ENCODE measurements at places on chromosomes 1 and 21. TPM values are rescaled to one million over a fixed set of nuclear protein-coding genes. Genes with fewer than 3 reads are reported as not detected.

TMEM50B gene
- total RNA-seq = 44.0 TPM

FMO2 gene
- total RNA-seq = 0.94 TPM

PAQR6 gene
- total RNA-seq = 12.5 TPM

KCNN3 gene
- total RNA-seq = 0.16 TPM

GABPB2 gene
- 11.1 TPM for total RNA-seq

EXTL1 gene
- 0.34 TPM for total RNA-seq

FCER1A gene
- total RNA-seq = not detected

DNALI1 gene
- total RNA-seq = 10.5 TPM

DNA sequence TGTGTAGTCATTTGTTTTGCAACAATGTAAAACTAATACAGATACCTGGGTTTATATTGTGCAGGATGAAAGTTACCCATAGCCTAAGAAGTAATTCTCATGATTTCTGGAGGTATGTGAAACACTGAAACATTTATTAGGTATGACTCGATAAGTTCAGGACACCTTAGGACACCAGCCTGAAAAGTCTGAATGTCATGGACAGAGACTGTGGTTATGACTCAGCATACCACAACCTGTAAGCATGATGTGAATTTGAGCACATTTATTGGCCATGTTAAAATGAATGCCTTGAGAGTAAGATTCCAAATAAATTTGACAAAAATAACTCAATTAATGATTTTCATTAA is 1471.7 kb upstream of the B3GALT2 start:
- DNase-seq = no peak

DNA sequence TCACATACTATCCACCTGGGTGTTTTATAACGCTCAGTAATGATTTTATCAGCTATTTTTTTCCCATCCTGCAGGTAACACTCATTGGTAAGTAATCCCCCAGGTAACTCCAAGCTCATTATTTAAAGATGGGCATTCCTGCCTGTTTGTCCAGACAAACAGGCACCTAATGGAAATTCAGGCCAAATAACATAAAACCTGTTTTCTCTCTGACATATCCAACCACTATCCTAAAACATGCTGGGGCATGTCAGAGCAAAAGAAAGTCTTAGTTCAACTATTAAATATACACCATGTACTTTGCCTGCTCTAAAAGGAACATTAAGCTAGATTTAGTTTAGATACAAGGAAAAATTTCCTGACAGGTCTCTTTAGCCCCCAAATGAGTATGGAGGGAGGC is 987.7 kb downstream of the TTLL7 start:
- no peak for DNase-seq

DNA sequence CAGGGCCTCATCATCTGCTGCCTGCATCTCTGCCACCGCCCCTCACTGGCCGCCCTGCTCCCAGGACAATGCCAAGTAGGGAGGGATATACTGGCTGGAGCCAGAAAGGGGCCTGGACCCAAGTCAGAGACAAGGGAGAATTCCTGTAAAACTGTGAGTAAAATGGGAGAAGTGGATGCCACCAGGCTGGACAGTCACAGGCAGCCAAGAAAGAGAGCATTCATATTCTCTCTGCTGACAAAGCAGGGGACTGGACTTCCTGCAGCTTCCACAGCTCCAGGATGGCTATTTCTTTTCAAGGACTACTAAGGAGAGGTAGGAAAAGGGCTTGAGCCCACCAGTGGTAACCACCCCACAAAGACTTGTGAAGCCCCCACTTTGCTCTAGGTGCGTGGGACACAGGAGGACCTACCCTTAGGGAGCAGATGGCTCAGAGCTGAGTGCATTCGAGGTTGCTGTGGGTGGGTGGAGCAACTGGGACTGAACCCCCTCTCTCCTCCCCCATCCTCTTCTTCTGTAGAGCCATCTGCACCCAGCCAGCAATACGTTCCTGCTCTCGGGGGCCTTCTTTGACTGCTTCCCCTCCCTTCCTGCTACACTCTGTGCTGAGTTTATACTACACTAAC is 57.5 kb downstream of the GLIS1 start:
- DNase-seq = no peak

GRCh38 chr1:226490426-226490809 is 58.1 kb upstream of the STUM start:
- no peak for DNase-seq

- peak; percentile 80 for DNase-seq
Observed at GRCh38 chr21:46084709-46085108, 13.2 kb upstream of the COL6A2 start.

DNA sequence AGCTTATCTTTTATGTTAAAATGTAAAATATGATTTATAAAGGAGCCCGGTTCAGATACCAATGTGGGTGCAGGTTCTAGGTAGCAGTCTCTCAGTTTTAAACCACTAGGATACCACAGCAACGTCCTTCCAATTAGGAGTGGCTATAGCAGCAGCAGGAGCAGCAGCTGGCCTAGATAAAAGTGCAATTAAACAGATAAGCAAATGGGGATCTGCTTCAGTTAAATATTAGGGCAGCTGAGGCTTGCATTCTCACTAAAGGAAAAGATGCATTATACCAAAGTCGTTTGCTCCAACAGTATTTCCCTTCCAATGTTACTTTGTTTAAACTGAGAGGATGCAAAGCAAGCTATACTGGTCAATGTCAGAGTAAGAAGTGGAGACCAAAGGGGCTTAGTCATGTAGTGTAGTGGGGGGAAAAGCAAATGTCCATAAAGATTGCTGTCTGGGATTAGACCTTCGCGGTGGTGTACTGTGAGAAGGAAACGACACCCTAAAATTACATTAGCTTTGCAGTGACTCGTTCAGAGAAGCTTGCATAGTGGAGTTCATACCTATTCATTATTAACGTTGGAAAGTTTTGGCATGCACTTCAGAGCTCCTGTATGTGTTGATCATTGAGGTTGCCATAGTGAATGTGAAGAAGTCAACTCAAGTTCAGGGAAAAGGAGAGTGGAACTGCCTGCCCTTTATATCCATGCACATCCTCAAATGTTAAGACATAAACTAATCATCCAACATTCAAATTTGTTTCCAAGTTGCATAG is 272.2 kb downstream of the VAV3 start:
- no peak for DNase-seq

GRCh38 chr1:172662464-172663109 is 3.7 kb downstream of the FASLG start:
- DNase-seq = no peak

GRCh38 chr1:27831568-27832410 is 1.2 kb downstream of the PPP1R8 start:
- DNase-seq = no peak

DNA sequence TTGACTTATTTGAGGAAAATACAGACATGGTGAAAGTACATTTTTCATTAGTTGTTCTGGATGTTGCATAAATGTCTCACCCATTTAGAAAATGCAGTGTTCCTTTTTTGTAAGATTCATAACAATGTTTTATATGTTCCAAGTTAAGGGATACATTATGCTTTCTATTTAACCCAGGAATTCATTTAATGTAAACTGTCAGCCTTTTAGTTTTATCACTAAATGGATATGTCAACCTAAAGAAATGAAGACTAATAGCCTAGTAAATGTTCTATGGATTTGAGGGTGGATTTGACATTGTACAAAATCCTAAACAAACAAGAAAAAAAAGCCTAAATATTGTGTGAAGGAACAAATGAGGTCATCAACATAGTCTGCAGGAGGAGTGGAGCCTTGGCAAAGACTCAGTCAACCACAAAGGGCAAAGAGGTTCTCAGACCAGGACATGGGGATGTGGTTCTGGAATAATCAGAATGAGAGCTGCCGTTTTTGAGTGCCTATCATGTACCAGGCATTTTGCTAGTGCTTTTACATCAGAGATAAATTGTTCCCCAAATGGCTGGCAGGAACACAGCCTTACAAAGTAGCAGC is 8.8 kb upstream of the INSL5 start:
- no peak for DNase-seq

DNA sequence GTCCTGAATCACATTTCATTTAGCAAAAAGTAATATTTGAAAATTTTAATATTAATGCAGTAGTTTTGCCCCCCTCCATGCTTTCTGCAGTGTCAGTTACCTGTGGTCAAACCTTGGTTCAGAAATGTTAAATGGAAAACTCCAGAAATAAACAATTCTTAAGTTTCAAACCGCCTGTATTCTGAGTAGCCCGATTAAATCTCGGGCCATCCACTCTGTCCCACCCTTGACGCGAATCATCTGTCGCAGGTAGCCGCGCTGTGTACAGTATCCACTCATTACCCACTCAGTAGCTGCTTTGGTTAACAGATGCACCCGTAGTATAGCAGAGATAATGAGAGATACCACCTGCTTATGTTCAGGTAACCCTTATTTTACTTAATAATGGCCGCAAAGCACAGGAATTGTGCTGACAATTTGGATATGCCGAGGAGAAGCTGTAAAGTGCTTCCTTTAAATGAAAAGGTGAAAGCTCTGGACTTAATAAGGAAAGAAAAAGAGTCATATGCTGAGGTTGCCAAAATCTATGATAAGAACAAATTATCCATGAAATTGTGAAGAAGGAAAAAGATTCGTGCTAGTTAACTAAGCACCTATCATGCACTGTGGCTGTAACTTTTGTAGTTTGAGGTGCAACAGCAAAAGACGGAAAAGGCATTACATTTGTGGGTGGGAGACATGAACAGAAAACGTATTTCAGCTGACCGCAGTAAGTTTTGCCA is 889 bp upstream of the SCYL3 start:
- no peak for DNase-seq

GRCh38 chr1:9174762-9175161 is 45.9 kb upstream of the GPR157 start:
- no peak for DNase-seq

- no peak for DNase-seq
Observed at GRCh38 chr1:66356605-66357004, 177.3 kb upstream of the SGIP1 start.

GRCh38 chr1:186905561-186905960 is 76.8 kb downstream of the PLA2G4A start:
- no peak for DNase-seq
